ENCODE measurements at places on chromosomes 1 and 21. TPM values are rescaled to one million over a fixed set of nuclear protein-coding genes. Genes with fewer than 3 reads are reported as not detected.

The GPR25 gene
- total RNA-seq, result not detected

The EFNA1 gene
- total RNA-seq, result 45.1 TPM

DNA sequence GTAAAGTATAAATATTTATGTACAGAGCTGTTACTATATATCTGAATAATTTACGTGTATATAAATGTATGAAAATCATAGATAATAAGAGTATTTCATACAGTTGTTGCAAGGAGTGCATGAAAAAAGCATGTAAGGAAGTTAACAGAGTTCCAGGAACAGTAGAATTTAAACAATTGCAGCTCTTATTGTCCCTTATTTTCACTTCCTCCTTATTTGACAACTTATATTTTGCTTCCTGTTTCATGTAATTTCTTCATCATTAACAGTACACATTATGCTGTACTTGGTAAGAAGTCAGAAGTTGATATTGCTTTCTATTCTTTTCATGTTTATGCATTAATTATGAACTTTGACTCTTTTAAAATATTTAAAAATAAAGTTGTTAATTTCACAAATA lies 681.5 kb downstream of the LRRIQ3 start:
- DNase-seq, result no peak

DNA sequence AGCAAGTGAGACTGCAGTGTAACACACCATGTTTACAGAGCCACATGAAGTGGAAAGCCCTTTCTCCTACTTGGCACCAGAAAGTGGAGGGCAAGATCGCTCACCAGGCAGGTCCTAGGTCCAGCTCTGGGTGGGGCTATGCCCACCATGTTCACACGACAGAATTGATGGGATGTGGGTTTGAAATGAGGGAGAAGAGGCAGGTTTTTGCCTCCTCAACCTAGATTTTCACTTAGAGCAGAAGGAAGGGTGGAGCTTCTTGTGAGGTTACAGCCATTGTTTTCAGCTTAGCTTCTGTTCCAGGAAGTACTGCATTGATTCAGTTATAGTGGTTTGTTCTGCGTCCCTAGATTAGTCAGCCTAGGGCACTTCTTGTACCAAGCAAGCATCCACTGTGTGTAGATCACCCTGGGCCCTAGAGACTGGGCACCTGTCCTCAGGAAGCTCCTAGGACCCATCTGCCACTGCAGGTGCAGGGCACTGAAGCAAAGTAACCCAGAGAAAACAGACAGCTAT lies 2.3 kb downstream of the CD53 start:
- no peak for DNase-seq

- no peak for DNase-seq
Observed at GRCh38 chr1:19387045-19387467, 74.9 kb downstream of the SLC66A1 start.

DNA sequence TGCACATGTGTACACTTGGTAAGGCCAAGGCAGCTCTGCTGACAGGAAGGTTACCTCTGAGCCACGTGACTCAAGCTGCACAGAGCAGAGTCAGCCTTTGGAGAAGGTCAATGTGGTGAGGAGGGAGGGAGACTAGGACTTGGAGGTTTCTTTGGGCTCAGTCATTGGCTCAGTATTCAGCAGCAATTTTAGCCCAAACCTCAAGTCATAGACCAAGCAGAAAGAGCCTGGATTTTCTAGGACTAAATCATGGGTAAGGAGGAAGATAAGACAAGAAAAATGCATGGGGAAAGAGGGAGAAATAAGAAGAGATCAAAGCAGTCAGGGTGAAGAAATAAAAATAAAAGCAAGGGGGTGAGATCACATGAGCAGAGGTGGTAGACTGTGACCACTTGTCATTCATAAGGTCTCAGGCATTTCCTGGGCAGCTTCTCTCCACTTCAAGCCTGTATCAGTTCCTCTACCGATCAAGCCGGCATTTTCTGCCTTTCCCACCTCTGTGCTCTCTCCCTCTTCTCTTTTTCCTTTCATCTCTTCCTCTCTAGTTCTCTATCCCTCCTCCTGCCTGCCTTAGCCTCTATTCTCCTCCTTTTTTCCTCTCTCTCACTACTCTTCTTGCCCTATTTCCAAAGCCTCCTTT lies 51.7 kb upstream of the DUSP10 start:
- DNase-seq, result no peak

All from skin of body (tissue), 3 donors.